Fibroblast of lung (primary cell): ENCODE measurements at places on chromosomes 7 and 10.
A peak's percentile ranks its signal among the peaks of the same experiment; 100 is the strongest.

DNA sequence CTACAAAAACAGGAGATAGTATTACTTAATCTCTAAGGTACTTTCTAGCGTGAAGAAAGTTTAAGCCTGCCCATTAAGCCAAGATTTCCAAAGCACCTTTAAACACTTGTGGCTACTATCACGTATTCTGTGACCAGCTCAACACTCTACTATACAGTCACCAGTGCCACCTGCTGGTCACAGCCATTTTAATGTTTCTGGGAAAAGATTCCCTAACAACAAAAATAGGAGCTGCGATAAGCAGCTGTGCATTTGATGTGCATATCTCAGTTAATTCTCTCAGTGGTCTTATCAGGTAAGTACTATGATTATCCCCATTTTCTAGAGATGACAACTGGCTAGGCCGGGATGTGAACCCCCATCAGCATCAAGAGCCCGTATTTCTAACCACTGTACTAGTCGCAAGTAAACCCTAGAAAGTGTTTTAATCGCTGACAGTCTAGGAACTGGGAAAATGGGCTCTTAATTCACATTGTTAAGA lies 860 bp downstream of the SEC31B start:
- peak; percentile 58 for DNase-seq

- peak; percentile 15 for DNase-seq
These were observed 1.4 kb downstream of the HYAL4 start for GRCh38 chr7:123846217-123846891.

- peak; percentile 99 for DNase-seq
These were observed 30.2 kb upstream of the ANKRD2 start for GRCh38 chr10:97542169-97543024.

DNA sequence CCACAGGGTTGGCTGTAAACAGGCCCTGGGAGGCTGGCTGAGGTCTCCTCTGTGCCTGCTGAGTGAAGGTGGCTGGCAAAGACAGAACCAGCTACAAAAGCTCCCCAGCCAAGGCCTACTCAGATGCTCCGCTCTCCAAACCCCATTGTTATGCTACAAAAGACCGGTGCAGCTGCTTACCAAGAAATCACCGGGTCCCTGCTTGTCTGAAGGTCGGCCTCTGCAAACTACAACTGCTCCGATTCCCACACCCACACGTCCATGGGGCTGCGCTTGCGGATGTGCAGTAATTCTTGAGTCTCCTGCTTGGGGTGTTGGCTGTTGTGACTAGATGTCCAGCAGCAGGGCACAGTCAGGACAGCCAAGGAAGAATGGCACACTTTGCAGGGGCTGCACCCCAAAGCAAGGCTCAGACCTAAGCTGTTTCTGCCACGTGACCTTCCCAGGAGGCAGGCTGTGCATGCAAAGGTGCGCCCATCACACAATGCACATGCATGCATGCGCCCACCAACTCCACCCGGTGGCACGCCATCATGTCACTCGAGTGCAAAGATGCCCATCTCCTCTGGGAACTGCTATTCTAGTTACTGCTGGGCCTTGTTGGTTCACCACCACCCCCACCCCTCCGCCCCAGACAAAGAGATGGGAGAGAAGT lies 97.8 kb downstream of the OAT start:
- no peak for DNase-seq

DNA sequence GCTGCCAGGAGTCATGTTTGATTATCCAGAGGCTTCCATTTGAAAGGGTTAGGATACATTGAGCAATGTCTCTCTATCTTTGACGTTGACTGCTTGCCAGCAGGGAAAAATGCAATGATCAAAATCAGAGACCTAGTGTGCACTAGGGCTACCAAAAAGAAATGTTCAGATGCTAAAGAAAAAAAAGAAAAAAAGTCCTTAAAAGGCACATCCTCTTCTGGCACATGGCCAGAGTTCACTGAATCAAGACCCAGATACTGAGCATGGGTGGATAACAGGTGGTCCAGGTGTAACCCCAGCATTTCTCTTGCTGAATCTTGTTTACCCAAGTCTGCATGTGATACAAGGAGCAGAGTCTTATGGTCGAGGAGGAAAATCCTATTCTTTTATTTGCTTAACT lies 899.3 kb downstream of the SORCS3 start:
- DNase-seq = no peak

DNA sequence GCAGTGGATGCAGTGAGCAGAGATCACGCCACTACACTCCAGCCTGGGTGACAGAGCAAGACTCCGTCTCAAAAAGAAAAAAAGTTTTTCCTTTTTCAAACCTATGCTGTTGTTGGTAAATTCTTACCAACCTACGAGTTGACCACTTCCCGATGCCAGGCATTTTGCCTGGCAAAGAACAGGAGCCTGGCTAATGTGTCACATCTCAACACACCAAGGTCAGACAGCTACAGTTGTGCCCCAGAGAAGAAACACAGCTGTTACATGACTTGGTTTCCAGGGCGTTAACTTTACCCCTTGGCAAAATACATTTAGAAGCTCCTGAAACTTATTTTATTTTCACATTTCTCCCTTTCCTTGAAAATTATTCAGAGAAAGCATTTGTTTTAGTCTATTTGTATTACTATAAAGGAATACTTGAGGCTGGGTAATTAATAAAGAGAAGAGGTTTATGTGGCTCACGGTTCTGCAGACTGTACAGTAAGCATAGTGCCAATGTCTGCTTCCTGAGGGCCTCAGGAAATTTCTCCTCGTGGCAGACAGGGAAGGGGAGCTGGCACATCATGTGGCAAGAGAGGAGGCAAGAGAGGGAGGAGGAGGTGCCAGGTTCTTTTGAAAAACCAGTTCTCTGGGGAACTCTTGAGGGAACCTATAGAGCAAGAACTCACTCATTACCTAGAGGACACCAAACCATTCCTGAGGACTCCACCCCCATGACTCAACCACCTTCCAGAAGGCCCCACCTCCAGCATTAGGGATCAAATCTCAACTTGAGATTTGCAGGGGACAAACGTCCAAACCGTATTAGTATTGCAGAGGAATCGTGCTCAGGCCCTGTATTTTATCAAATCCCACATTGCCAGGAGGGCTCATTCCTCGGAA lies 83.3 kb downstream of the PAXIP1 start:
- DNase-seq = no peak
